Astrocyte of the cerebellum (primary cell): ENCODE measurements at places on chromosomes 16 and 17.

DNA sequence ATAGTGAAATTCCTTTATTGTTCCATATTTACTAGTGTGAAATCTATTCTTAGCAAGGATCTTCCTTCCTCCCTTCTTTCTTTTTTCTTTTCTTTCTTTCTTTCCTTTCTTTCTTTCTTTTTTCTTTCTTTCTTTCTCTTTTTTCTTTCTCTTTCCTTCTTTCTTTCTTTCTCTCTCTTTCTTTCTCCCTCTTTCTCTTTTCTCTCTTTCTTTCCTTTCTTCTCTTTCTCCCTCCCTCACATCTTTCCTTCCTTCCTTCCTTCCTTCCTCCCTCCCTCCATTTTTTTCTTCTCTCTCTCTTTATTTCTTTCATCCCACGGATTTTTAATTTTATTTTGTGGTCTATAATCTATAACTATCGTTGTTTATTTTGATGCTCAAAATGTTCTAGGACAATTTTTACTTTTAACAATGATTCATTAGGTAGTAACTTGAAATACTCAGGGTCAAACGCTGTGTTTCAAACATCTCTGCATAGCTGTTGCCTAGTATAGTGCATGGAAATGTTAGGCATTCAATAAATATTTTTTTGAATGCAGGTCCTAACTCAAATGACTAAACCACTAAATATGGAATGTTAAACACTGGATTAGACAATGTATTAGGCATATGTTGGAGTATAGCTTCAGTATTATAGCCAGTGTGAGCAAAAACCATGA lies 178.3 kb downstream of the MAP2K6 start:
- DNase-seq, result no peak

GRCh38 chr16:50302472-50303005 lies 36.2 kb downstream of the ADCY7 start:
- DNase-seq, result no peak

DNA sequence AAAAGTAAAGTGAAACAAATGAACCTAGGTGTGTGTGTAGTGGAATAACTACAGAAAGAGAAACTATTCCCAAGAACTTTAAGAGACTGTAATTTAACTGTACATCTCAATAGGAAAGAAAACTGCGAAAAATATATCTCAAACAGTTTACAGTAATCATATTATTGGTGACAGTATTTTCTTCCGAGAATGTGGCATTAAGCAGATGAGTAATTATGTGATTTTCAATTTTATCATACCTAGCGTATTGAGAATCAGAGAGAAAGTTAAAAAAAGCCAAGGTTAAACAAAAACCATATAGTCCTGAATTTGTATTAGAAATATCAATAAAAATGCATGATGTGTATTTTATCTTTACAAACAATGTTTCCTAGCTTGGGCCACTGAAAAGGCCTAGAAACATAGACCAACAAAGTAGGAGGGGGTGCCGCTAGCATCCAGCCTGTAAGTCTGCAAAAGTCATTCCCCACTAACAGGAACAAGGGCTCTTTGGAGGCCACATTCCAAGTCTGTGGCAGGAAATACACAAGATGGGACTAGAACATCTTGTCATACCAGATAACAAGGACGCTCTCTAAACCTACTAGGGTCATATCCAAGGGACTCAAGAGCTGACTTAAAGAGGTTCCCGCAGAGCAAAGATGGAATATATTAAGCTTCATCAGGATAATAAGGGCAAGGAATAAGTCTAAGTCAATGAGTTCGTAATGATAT lies 20.5 kb downstream of the RNF157 start:
- DNase-seq, result no peak

DNA sequence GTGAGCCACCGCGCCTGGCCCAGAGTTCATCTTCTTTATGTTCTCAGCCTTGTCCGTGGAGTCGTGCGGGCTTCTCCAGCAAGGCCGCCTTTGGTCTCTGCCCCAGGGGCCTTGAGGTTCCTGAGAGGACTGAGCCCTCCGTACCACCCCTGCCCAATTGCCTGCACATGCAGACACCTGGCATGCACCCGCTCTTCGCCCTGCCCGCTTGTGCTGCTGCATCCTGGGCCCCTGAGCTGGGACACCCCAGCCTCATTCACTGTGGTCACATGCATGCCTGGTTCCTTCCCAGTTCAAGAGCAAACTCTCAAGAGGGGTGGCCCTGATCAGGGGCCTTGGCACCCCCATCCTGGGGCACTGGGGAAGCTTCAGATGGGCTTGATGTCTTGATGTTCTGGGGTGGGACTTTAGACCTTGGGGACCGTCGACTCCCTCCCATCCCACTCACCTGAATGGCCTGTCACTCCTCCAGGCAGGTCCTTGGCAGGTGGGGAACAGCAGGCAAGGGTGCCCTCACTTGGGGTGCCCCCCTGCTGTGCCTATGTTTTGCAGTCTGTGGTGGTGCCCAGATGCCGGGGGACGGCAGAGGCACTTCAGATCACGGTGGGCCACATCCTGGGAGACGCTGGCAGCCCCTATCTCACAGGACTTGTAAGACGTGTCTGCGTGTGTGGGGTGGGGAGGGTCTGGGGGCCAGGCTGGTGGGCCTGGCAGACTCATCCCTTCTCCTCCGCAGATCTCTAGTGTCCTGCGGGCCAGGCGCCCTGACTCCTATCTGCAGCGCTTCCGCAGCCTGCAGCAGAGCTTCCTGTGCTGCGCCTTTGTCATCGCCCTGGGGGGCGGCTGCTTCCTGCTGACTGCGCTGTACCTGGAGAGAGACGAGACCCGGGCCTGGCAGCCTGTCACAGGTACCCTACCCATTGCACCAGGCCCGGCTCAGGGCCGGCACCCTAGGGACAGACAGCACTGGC lies 12.7 kb upstream of the SPNS2 start:
- no peak for DNase-seq

- no peak for DNase-seq
Observed at GRCh38 chr17:19744492-19744891, 3.6 kb downstream of the ALDH3A1 start.

- DNase-seq, result no peak
Observed at GRCh38 chr17:30570596-30571265, 93.5 kb downstream of the GOSR1 start.

GRCh38 chr16:11844499-11844898 lies 6.8 kb downstream of the RSL1D1 start:
- no peak for DNase-seq

DNA sequence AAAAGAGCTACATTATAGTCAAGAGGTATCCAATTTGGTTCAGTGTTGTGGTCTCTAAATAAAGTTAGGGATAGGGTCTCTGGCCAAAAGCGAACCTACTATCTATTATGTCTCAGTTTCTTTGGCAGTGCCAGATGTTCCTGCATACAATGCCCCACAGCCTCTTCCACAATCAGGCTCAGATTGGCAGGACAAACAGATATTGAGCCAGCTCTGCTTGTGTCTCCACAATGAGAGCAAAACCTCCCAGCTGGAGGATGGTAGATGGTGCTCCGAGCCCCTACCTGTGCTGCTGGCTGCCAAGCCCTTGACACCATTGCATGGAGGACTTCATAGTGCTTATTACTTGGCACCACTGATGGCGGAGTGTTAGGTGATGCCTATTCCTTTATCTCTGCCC lies 19.7 kb downstream of the PHAF1 start:
- DNase-seq, result no peak

GRCh38 chr16:53982631-53983042 lies 278.7 kb downstream of the FTO start:
- no peak for DNase-seq

GRCh38 chr16:23527961-23528643 lies 17.8 kb upstream of the GGA2 start:
- no peak for DNase-seq

- no peak for DNase-seq
Observed at GRCh38 chr16:46730126-46730525, 18.0 kb downstream of the MYLK3 start.
